ENCODE measurements at places on chromosomes 7 and 10.

DNA sequence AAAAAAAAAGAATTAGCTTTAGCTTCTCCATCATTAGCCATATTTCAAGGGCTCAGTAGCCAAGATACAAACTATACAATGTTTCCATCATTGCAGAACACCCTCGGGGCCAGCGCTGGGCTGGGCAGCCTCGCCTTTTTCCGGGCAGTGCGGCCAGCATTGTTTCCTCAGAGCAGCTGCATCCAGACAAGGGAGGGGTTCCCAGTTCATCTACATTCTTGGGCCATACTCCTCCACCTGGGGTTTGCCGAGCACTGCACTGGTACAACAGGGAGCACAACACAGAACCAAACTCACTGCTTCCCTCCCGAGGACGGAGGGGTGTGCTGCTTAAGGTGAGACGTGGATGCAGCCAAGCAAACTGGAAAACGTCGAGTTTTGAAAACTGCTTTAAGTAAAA, 2.4 kb upstream of the PKD1L1 start:
- DNase-seq: no peak

DNA sequence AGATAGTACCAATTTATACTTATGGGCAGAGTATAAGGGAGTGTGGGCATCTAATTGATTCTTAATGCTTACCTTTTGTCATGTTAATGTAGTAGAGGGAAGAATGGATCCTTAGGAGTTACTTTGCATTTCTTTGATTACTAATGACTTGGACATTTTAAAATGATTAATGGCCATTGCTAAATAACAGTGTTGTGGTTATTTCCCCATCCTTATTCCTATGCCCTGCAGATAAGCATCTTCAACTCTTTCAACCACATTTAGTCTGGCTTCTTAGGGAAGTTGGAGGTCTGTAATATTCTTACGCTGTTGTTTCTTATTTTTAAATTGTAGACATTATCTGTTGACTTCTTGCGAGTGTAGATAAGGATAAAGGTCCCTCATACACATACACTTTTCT, 37.2 kb downstream of the KAT6B start:
- no peak for DNase-seq

GRCh38 chr7:11557627-11558026, 274.4 kb downstream of the THSD7A start:
- DNase-seq: no peak

DNA sequence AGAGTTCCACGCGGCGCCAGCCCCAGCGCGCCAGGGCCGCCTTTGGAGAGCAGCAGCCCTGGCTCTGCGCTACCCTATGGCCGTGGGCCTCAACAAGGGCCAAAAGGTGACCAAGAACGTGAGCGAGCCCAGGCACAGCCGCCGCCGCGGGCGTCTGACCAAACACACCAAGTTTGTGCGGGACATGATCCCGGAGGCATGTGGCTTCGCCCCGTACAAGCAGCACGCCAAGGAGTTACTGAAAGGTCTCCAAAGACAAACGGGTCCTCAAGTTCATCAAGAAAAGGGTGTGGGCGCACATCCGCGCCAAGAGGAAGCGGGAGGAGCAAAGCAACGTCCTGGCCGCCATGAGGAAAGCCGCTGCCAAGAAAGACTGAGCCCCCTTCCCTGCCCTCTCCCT, 144.1 kb downstream of the SRPK2 start:
- no peak for DNase-seq

- DNase-seq: peak; percentile 67
Measured at GRCh38 chr7:131219312-131220041, 108.2 kb upstream of the MKLN1 start.

GRCh38 chr10:29857843-29858701, 201.3 kb downstream of the JCAD start:
- no peak for DNase-seq

DNA sequence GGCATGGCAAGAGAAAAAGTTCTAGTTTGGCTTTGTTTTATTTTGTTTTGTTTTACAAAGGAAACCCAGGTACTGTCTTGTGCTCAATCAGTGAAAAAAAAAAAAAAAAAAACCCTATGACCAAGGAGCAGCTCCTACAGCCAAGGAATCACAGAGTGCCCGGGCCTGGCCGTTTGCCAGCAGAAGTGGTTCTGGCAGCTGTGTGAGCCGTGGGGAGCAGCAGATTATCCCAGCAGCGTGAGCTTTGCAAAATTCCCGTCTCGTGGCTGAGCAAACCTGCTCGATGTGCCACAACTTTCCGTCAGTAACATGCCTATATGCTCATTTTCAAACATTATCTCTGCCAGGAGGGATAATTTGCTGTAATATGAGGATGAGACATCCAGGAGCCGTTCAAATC, 293.7 kb downstream of the POU6F2 start:
- peak; percentile 72 for DNase-seq

- no peak for DNase-seq
Measured at GRCh38 chr10:50541921-50542320, 81.8 kb downstream of the SGMS1 start.

DNA sequence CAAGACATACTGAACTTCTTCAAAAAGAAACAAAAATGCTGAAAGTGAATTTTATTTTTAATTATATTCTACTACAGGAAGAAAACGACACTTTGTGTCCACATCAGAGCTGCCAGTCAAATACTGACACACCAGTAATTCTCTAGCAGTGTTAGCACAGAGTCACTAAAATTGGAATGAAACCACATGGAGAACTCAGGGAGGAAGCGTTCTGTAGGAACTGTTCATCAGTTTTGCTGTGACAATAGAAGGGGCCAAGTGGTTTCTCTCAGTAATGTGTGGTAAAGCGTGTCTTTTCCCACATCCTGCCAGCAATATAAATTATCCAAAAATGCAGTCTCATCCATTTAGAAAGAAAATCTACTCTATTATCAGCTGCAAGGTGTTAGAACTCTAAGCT, 683.3 kb downstream of the GRM8 start:
- no peak for DNase-seq

DNA sequence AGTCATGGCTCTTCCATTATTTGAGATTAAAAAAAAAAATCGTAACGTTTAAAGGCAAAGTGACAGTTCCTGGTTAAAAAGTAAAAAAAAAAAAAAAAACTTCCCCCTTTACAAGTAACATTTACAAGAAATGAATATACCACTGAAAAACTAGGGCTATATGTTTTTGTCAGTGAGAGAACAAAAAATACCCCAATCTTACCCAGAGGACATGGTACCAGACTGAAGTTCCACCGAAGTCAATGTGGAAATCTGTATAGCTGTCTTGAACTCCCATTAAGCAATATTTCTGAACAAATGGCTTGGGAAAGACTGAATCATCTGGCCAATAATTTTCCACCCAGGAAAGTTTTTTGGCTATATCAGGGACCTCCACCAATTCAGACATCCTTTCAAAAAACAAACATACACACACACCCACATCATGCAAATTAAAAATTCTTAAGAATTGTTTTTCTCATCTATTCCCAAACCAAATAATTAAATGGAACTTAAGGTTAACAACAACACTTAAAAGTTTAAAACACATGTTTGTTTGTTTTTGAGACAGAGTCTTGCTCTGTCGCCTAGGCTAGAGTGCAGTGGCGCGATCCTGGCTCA, 50.2 kb downstream of the KDM7A start:
- no peak for DNase-seq

DNA sequence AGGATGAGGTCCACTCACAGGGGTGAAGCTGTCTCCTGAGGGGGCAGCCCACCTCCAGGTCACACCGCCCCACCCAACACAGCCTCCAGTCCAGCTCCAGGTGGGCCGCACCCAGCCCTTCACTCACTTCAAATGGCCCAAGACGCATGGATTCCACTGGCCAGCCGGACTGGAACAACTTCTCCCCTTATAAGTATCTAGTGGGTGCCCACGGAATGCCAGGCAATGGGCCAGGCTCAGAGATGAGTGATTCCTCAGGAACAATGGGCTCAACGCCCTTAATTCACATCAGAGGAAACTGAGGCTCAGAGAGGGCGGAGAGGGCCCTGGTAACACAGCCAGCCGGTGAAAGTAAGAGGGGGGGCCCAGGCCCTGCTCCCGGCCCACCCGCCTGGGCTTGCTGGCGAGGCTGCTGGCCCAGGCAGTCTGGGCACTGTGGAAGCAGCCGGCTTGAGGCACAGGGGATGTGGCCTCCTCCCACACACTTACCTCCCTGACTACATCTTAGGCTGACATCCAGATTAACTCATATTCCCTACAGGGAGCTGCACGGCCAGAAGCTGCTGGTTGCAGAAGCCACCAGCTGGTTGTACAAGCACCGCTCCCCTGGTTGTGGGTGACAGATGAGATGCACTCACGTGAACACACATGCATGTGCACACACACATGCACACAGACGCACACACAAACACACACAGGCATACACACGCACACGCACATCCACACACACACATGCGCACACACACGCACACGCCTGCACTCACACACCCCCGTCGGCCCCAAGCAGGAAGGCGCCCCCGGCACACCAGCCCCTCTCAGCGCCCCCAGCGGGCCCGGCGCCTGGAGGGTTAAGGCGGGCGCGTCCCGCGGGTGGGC, 1.0 kb upstream of the FAM20C start:
- DNase-seq: peak; percentile 66

DNA sequence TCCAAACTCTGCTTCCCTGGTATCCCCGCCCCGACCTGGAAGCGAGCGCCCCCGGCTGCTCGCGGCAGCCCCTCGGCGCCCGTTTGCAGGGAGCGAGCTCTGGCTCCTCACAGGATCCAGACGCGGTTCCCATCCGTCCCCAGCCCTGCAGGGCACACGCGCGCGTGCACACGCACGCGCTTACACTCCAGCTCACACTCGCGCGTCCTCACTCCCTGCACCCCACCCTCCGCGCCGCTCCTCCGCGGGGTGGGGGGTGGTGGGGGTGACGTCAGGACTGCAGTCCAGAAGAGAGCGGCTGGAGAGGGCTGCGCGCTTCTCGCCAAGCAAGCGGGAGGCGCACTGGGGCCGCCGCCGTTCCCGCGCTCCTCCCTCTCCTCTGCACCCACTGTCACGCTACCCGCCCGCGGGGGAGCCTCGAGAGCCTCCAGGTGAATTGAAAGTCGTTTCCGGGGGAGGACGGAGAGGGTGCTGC, 255.6 kb downstream of the OTUD1 start:
- DNase-seq: peak; percentile 41

- DNase-seq: no peak
Measured at GRCh38 chr7:159143780-159144757, 598 bp downstream of the VIPR2 start.

GRCh38 chr10:78071857-78072179, 38.2 kb downstream of the RPS24 start:
- no peak for DNase-seq

- no peak for DNase-seq
Measured at GRCh38 chr10:22135591-22135990, 82.2 kb downstream of the EBLN1 start.

- DNase-seq: no peak
Measured at GRCh38 chr7:100735730-100736129, 2.3 kb downstream of the ZAN start.

- no peak for DNase-seq
Measured at GRCh38 chr10:113423981-113424721, 128.7 kb upstream of the HABP2 start.

GRCh38 chr7:85620936-85621685, 434.3 kb upstream of the SEMA3D start:
- no peak for DNase-seq
